ENCODE measurements at places on chromosomes 3 and 15. TPM values are rescaled to one million over a fixed set of nuclear protein-coding genes. Genes with fewer than 3 reads are reported as not detected.

The ZNF620 gene
- 0.29 TPM for total RNA-seq

The BOC gene
- 23.2 TPM for total RNA-seq

The SPTBN5 gene
- under 0.01 TPM for total RNA-seq

The SLC51A gene
- total RNA-seq: not detected

The TTC21A gene
- total RNA-seq: 0.64 TPM

The CACNA1D gene
- 0.98 TPM for total RNA-seq

The ALDH1A2 gene
- total RNA-seq: 34.0 TPM

The SERPINI1 gene
- 2.0 TPM for total RNA-seq

The APBA2 gene
- 6.7 TPM for total RNA-seq

The PIK3CA gene
- total RNA-seq: 18.6 TPM

The IL17RE gene
- 1.9 TPM for total RNA-seq

The SNTN gene
- total RNA-seq: not detected

The RRP9 gene
- 22.3 TPM for total RNA-seq

The CCDC54 gene
- not detected for total RNA-seq

The FAM227B gene
- total RNA-seq: not detected

The FRMD5 gene
- 0.54 TPM for total RNA-seq

The RPL35A gene
- 594 TPM for total RNA-seq

The MGLL gene
- 9.4 TPM for total RNA-seq

The CCDC39 gene
- not detected for total RNA-seq

Measured in cardiac ventricle fibroblast (primary cell).